ENCODE measurements at places on chromosomes 16 and 17.

DNA sequence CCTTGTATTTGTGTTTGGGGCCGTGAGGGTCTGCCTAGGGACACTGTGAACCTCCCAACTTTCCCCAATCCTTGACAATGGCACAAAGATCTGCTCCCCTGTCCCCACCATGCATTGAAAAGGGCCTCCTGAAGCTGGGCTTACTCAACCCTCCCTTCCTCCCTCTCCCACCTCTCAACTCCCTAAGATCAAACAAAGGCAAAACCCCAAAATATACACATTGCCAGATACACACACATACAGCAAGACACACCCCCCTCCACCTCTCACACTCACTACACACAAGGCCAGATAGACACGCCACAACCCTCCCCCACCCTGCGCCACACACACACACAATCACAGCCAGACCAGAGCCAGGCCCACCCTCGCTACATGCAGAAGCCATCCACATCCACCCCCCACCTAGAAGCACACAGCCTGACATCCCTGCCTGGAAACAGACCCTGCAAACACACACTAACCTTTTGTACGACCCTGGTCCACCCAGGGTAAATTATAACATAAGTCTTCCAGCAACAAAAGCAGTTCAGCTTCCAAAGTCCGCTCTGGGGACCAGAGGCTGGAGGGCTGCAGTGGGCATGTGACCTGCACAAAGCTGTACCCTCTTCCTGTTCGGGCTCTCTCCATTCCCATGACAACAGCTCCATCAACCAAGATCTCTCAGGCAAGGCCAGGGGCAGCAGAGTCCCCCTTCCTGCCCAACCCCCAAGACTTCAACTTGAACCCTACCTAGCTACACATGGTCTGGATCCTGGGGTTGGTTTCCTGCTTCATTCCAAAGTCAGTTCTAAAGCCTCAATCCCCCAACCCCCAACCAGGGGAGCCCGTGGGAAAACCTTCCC lies 1.9 kb downstream of the PCGF2 start:
- no peak for DNase-seq

DNA sequence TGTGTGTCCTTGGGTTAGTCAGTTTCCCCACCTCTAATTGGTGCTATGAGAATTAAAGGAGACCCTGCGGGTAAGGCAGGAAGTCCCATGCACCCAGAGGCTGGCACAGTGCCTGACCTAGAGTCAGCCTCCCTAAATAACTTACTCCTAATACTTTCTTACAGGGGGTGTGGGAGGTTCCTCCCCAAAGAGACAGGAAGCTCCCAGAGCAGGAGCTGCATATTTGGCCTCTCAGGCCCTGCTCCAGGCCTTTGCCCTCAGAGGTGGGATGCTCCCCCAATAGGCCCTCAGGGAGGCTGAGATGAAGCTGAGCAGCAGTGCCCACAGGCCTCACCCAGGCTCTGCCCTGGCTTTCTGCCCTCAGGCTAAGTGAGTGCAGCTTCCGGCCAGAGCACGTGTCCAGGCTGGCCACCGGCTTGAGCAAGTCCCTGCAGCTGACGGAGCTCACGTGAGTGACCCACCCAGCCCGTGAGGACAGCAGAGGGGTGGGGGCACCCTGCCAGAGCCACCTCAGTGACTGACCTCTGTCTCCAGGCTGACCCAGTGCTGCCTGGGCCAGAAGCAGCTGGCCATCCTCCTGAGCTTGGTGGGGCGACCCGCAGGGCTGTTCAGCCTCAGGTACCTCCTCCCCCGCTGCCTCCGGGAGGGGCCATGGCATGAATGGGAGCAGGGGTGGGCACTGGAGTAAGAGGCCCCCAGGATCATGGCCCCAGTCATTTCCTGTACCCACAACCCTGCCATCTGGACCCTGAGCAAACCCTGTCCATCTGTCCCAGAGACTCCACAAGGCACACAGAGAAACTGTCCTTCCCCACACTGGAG lies 31.1 kb upstream of the CPNE2 start:
- peak; percentile 69 for DNase-seq

DNA sequence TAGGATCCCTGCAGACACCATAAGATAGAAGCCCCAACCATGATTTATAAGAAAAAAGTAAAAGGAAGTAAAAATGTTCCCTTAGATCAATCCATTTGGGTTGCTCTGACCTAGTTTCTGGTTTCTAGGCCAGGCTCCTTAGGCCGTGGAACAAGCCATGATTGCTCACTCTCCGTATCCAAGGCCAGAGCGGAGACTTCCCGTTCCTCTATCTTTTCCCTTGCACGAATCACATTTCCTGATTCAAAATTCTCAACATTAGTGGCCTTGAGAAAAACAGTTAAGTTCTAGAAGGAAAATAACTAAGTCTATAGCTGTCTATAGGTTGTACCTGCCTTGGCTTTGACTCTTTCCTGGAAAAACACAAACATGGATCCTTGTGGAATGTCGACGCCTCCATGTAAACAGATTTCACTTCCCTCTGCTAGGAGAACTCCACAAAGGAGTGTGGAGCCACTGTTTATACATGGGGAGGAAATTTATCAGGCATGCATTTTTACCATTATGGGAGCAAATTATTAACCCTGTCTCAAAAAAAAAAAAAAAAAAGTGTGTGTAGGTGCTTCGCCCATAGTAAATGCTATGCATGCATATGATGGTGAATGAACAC lies 149.6 kb downstream of the ZFHX3 start:
- DNase-seq = no peak

DNA sequence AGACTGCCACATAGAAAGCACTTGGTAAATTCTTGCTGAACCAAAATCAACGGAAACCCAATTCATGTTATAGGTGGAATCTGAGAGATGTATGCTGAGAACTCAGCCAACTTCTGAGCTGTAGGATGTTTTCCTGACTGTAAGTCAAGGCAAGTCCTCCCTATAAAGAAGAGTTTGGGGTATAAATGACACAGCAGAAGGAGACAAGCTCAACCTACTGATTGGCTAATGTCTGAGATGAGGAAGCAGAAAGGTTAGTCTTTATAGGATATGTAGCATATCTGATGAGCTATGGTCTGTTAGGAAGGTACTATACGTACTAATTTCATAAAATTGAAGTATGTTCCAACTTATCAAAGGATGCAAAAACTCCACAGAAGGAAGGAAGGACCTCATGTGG lies 99.5 kb downstream of the XYLT1 start:
- no peak for DNase-seq

DNA sequence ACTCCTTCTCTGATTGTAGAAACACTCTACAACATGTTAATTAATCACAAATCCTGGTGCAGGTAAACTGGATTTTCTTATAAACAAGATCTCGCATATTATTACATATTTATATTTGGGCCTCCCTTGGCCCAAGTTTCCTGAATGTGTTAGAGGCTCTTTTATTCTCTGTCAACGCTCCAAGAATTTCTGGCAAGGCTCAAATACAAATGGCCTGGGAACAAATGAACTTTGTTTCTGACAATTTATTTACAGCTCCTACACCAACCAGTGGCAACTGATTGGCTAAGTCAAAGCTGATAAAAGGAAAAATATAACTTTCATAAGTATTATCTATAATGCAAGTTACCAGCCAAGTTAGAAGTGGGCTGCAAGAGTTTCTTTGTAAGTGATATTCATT lies 64.9 kb upstream of the CORO6 start:
- DNase-seq = no peak

DNA sequence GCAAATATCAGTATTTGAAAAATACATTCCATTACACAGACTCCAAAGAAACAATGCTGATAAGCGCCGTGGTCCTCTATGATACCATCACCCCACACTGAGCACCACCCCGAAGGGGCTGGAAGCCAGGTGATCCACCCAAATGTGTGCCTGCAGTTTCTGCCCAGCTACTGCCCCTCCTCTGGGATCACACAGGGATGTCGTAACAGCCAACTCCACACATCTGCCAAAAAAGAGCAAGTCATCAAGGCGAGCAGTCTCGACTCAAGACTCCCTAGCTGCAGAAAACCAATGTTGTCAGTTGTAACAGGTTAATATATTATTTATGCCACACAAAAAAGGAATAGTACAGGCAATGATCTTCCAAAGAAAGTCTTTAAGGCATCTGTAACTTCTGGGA lies 21.0 kb downstream of the CYB5D2 start:
- no peak for DNase-seq

GRCh38 chr16:56355786-56356275 lies 69.5 kb downstream of the AMFR start:
- no peak for DNase-seq

- no peak for DNase-seq
Measured at GRCh38 chr16:572865-573650, 3.3 kb downstream of the PIGQ start.

DNA sequence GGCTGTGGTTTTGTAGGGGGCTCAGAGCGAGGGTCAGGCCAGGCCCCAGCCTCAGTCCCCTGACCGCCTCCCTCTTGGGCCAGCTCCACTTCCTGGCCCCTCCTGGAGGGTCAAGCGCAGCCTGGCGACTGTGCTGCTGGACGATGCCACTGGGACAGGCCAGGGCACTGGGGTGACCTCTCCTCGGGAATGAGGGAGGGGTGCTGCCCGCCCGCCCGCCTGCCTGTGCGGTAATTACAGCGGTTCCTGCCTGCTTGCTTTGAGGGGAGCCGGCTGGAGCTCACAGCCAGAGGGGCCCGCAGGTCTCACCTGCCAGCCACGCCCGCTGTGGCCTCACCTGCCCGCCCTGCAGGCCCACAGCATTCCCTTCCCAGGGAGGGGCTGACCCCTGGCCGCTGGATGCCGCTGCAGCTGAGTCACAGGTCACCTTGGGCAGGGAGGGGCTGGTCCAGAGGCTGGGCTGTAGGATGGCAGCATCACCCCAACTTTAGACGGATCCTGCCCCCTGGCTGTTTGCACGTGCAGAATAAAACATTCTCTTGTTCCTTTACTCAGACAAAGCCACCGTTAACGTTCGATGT lies 76.7 kb upstream of the CBX4 start:
- peak; percentile 8 for DNase-seq

DNA sequence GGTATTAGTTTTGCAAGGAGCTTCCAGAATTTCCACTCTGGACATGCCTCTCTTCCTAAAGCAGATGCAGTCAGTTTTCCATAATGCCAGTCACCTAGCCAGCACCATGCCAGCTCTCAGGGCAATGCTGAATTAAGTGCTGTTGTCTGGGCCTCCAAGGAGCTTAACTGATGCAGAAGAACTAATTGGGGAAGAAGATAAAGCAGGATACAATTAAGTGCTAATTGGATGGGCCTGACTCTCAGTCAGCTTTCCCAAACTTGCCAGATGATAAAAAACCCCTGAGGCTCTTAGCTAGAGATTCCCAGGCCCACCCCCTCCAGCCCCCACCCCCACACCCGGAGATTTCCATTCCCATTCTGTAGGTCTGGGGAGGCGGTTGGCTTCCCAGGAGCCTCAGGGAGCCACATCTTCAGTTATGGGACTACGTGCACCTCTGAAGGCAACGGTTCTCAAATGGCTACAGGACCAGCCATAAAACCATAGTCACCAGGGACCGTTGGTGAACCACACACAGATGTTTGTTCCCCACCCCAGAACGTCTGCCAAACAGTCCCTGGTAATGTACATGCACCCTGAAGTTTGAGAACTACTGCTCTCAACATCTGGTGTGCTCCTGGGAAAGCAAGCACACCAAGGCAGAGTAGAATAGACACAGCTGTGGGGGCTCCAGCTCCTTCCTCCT lies 499.1 kb upstream of the CDH5 start:
- no peak for DNase-seq

- no peak for DNase-seq
Measured at GRCh38 chr17:35074711-35075707, 11.5 kb upstream of the RFFL start.

DNA sequence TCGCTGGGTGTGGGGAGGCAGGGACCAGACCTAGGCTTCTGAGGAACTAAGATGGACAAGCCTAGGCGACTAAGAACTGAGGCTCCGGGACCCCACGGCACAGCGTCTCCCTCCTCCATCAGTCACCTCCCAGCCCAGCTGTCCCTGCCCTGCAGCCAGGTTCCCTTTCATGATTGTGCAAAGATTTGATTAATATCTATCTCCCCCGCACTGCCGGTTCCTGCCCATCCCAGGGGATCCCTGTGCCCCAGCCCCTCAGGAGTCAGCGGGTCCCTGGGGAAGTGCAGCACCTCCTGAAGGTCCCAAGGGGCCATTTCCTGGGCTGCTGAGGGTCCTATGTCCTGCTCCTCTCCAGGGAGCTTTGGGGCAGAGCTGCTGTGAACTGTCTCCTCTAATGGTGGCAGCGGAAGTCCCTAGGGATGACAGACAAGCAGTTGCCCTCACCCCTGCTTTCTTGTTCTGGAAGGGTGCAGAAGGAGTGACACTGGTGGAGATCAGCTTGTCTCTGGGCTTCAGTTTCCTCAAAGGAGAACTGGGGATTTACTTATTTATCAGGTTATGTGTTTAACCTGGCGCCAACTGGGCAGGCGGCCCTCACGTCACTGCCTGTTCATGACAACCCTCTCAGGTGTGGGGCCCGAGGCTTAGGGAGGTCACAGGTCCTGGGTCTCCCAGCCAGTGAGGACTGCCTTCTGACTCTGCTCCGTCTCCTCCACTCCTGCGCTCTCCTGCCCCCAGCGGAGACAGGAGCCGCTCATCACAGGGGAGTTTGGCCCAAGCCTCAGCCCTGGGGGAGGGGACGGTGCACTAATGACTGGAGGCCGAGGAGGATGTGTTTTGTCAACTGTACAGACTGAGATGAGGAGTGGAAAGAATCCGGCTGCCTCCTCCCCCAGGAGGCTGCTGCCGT lies 1.9 kb upstream of the C16orf74 start:
- DNase-seq = peak; percentile 84

- no peak for DNase-seq
Measured at GRCh38 chr16:10589109-10589508, 8.7 kb upstream of the EMP2 start.

DNA sequence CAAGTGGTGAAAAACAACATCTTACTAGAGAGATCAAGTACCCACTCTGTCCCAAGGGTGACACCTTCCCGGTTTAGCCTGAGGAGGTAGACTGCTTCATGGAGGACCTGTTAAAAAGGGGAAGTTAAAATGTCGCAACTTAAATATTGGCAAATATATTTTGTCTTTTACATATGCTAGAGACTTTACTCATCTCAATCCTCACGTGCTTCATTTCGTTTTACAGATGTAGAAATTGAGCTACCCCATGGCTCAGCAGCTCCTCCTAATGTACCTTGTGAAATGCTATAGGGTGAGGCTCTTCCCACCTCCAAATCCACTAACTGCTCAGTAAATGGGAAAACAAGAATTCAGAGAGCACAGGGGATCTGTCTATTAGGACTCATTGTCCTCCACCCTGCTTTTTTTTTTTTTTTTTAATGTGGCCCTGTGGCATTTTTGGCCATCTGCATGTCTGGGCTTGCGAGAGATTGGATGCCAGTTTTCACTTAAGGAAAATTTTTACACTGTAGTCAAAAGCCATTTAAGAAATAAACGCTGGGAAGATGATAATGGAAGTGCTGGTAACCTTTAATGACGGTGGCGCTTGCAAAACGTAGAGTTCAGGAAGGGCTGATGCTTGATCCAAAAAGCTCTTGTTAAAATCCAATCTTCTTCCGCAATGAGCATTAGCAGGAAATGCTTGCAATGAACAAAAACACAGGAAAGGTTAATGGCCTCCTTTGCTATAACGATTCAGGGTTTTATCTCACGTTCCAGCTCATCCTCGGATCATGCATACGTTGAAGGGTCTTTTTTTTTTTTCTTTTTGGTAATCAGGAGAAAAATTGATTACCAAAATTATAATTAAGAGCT lies 39.8 kb downstream of the HSBP1 start:
- peak; percentile 59 for DNase-seq

GRCh38 chr16:3188925-3189825 lies 1.2 kb downstream of the OR1F1 start:
- peak; percentile 31 for DNase-seq

Data from Kasumi-1 (cell line).